A549 (cell line): ENCODE measurements at places on chromosomes 4 and X. TPM values are rescaled to one million over a fixed set of nuclear protein-coding genes. Genes with fewer than 3 reads are reported as not detected.

Gene GPR34
- polyA plus RNA-seq: 0.09 TPM in 2 of 3 replicates, not detected in the other

- no peak for DNase-seq
These were observed 164.4 kb upstream of the POF1B start for GRCh38 chrX:85543866-85544265.

DNA sequence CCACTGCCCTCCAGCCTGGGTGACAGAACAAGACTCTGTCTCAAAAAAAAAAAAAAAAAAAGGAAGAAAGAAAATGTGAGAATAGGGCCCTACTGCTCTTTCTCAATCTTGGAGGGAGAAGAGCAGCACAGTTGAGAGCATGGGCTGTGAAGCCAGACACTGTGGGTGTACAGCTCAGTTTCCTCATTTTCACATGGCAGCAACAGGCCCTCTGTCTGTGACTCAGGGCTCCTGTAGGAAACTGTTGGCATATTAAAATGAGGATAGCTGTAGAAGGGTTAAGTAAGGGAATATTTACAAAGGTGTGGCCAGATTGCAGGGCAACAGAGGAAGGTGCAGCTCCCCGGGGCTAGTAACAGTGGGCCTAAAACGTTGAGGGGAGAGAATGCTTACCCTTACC is 3.4 kb downstream of the AKAP14 start:
- DNase-seq: no peak

- DNase-seq: peak; percentile 71
These were observed 1.6 kb downstream of the LONRF3 start for GRCh38 chrX:118975831-118976598.

Gene CNGA1
- polyA plus RNA-seq: 0.12 TPM in 1 of 3 replicates, not detected in the others

DNA sequence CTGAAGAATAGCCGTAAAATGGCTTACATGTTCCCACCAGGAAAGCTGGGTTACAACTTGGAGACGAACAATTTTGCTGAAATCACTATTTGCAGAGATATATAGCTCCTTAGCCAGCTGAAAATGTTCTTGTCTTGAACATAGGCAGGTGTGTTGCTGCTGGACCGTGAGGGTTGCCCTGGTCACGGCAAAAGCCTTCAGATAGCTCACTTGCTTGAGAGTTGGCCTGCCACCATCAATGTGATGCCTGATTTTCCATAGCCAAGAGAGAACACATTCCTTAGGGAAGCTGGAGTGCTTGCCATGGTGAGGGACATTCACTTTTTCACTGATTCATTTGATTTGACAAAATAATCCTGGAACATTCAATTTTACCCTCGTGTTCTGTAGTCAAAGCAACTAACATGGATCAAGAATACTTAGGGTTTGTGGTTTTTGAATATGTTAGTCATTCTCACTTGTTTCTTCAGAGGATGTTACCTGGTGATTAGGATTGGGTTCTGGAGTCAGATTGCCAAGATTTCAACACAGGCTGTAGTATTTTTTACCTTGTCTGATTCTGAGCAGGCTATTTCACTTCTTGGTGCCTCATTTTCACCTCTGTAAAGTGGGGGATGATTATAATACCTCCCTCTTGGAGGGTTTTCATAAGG is 536.9 kb downstream of the RAPGEF2 start:
- no peak for DNase-seq

DNA sequence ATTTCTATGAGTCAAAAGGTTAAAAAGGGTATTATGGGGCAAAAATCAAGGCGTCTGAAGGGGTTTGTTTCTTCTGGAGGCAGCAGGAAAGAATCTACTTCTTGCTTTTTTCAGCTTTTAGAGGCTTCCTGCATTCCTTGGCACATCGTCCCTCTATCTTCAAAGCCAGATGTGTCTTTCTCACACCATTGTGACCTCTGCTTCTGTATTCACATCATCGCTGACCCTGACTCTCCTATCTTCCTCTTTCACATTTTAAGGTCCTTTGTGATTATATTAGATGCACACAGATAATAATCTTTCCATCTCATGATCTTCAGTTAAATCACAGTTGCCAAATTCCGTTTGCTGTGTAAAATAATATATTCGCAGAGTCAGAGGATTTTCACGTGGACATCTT is 112.7 kb downstream of the PPP4R3C start:
- DNase-seq: no peak

- peak; percentile 32 for DNase-seq
These were observed 3.5 kb downstream of the CXCL2 start for GRCh38 chr4:74095482-74095881.

Gene KDR
- not detected in 3 replicates for polyA plus RNA-seq

- DNase-seq: no peak
These were observed 15.3 kb downstream of the C4orf50 start for GRCh38 chr4:6002926-6003325.

DNA sequence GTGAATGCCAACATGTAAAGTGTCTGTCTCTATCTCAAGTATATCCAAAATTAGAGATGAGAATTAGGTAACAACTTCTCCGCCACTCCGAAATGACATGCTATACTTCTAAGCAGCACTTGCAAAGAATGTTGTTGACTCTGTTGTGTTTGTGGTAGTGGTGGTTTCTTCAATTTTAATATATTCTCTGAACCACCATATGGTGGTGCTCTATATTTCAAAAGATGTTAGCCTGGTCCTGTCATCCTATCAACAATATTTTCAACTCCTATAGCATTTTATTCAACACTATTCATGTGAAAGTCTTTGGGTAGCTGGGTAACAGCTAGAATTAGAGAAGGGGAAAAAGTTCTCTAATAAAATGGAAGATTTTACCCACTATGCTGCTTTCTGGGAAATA is 1622.8 kb upstream of the IGFBP7 start:
- DNase-seq: no peak

DNA sequence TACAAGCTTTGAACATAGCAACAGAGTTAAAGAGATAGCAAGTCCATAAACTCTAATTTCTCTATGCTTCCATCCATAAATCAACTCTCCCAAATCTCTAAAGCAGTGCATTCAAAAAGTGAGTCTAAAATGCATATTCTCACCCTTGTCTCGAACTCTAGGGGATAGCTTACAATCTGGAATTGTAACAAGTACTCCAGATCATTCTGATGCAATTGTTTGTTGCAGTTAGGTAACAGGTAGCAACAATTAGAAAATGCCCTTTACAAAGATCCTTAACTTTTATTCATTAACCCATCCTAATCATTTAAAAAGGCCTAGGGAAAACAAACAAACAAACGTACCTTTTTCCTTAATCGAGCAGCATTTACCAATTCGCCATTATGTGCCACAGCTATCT is 18.9 kb upstream of the AASDH start:
- no peak for DNase-seq

- DNase-seq: no peak
These were observed 18.7 kb downstream of the YIPF7 start for GRCh38 chr4:44632733-44633132.

- DNase-seq: no peak
These were observed 32.7 kb downstream of the RBMX start for GRCh38 chrX:136847874-136848273.

DNA sequence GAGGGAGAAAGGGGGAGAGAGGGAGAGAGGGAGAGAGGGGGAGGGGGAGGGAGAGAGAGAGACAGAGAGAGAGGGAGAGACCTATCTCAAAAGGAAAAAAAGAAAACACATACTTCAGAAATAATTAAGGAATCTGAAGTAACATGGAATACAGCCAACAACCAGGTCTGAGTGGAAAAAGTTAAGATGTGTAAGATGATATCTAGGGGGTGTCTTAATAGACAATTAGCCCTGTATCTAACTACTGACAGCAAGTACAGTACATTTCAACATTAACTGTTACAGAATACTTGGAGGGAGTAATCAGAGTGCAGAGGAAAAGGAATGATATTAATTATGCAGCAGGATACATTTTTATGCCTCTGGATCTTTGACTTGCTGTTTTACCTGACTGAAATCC is 22.4 kb downstream of the NUP54 start:
- DNase-seq: no peak

DNA sequence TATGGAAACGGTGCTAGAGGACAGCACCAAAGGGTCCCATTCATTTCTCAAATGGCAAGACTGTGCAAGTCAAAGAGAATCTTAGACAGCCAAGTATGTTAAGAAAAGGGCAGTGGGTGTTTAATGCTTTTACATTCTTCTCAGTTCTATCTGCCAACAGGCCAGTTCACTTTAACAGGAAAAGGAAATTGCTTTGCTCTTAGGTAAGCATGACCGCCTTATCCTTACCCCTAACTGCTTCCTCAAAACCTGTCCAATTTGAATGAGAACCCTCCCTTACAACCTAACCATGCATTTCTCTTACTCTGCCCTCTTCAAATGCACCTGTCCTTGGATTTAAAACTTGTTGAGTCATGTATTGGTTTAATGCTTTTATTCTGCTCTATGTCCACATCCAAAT is 44.5 kb upstream of the BLTP1 start:
- no peak for DNase-seq

- no peak for DNase-seq
These were observed 28.0 kb downstream of the MGAT4D start for GRCh38 chr4:140469791-140470733.

DNA sequence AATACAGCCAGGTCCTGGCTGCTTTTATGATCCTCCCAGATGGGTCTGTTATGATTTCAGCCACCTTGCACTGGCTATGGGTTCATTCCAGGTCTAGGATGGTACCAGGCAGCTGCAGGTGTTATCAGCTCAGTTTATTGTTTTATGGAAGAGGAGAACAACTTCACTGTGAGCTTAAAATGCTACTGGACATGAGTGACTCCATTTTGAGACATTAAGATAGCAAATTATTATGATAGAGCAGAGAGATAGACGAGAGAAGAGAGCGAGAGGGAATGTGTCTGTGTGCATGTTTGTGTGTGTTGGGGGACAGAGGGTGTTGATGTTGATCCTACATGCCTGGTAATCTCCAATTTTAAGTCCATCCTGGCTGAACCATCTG is 820.2 kb downstream of the FSTL5 start:
- no peak for DNase-seq

- DNase-seq: no peak
These were observed 318.7 kb upstream of the TECRL start for GRCh38 chr4:64727960-64728359.

Gene CSN1S1
- polyA plus RNA-seq: not detected in 3 replicates

DNA sequence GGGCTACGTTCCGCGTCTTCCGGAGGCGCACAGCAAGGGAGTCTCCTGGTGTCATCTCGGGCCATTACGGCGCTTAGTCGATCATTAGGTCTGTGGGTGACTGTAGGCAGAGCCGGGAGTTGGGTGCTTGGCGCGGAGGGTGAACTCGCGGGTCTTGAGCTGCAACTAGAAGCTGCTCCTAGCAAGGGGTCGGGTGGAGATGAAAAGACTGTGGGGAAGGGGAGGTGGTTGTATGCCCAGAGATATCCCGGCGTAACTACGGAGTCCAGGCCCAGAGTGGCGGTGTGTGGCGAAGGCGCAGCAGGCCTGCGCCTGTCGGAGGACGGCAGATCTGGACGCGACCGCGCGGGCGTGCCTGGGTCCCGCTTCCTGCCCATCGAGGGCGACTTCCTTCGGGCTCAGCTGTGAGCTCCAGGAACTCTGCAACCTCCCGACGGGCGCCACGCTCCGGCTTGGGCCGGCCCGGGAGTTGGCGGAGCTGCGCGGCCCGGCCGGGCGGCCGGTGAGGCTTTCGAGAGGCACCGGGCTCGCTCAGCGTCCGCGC is 2.7 kb upstream of the NKX3-2 start:
- no peak for DNase-seq

Gene MGST2
- polyA plus RNA-seq: 44.0 to 45.7 TPM (median 45.0 TPM) in 3 replicates

DNA sequence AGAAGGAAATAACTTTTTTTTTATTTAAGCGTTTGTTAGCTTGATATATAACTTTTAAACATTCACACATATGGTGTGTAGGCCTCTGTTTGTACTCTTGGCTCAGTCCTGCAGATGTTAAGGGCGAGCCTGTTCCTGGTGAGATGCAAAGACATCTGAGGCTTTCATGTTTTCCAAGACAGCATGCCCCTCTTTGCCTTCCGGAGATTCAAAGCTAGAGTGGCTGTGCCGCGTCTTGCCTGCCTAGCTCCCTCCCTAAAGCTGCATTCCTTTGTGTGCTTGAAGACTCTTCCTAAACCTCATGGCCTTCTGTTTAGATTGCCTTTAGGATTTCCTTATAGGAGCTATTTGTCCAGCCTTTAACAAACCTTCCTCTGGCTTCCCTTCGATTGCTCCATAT is 67.1 kb downstream of the MID1IP1 start:
- no peak for DNase-seq

Gene REELD1
- not detected in 3 replicates for polyA plus RNA-seq

Gene SPANXN2
- polyA plus RNA-seq: not detected in 3 replicates

DNA sequence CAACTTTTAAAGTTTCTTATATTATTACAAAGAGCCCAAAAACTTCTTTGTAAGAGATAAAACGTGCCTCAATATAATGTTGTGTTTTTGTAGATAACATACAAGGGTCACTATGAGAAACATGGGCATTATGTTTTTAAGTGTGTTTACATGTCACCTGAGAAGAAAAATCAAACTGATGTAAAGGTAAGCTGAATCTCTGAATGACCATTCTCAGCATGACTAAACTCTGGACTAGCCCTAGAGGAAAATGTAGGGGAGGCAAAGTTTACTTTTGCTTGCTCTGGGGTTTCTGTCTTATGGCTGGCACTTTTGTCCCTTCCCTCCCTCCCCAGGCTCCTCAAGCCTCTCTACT is 6.8 kb downstream of the MEPE start:
- DNase-seq: no peak

- DNase-seq: no peak
These were observed 28.8 kb downstream of the NR0B1 start for GRCh38 chrX:30280428-30280827.

Gene MAGEA9B
- polyA plus RNA-seq: not detected in 3 replicates

GRCh38 chr4:166839615-166840251 is 394.6 kb downstream of the SPOCK3 start:
- DNase-seq: no peak

GRCh38 chr4:37388681-37389365 is 144.3 kb downstream of the NWD2 start:
- DNase-seq: no peak

DNA sequence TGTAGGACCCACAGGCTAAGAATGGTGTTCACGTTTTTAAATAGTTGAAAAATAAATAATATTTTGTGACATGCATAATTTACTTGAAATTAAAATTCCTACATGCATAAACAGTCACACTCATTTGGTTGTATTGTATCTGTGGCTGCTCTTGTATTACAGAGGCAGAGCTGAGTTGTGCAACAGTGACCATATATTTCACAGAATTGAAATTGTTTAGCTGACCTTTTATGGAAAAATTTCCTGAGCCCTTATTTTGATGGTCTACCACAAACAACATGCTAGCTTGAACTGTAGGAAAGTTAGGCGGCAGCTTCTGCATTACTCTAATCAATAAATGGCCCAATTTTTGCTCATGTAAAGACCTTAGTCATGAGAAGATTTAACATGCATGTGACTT is 633.4 kb upstream of the AADAT start:
- DNase-seq: no peak

Gene SPIN3
- 10.3 to 11.6 TPM (median 10.8 TPM) in 3 replicates for polyA plus RNA-seq

GRCh38 chrX:141733371-141733770 is 34.8 kb upstream of the SPANXD start:
- no peak for DNase-seq

DNA sequence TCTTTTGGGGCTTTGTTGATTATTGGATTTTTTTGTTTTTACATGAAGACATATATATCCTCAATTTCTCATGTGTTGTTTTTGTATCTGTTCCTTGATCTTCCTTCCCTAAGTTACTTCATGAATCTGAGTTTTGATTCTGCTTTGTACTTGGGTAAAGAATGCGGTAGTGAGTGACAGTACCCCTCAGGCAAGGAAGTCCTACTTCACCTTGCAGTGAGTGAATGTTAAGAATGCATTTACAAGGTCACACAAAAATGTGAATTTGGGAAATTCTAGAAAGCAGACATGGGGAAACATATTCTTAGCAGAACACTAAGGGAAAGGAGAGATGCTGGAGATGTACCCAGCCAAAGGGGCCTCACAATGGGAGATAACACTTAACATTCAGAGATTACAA is 373.1 kb upstream of the LCORL start:
- DNase-seq: no peak
